ENCODE measurements at places on chromosomes 6 and 20.

GRCh38 chr6:54419885-54420284 is 111.6 kb downstream of the TINAG start:
- no peak for DNase-seq

- DNase-seq, result no peak
Observed at GRCh38 chr6:138159246-138159645, 2.5 kb upstream of the ARFGEF3 start.

GRCh38 chr6:80503660-80504059 is 397.2 kb downstream of the BCKDHB start:
- DNase-seq, result no peak

DNA sequence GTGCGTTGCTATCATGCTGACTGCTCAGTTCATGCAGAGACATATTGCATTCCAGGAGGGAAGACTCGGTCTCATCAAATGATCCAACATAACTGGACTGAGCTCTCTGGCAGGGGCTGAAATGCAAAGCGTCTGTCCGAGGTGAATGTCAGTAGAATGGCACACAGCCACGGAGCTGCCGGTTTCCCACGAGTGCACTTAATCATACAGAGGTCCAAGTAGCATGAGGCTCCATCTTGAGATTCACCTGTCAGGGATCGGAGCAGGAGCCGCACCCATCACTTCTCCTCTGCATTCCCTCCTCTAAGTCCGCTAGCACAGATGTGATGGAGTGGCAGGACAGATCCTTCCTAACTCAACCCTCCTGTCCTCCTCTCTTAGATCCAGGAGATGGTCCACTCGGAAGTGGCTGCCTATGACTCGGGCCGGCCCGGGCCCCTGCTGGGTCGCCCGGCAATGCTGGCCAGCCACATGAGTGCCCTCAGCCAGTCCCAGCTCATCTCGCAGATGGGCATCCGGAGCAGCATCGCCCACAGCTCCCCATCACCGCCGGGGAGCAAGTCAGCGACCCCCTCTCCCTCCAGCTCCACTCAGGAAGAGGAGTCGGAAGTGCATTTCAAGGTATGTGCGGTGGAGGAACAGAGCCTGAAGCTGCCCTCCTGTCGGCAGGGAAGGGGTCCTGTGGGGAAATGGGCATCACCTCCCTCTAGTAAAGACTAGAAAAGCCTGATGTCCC is 135.9 kb downstream of the JPH2 start:
- DNase-seq, result no peak

GRCh38 chr20:54345301-54345724 is 130.1 kb upstream of the DOK5 start:
- no peak for DNase-seq

- no peak for DNase-seq
Observed at GRCh38 chr6:106546691-106547414, 82.4 kb downstream of the RTN4IP1 start.

DNA sequence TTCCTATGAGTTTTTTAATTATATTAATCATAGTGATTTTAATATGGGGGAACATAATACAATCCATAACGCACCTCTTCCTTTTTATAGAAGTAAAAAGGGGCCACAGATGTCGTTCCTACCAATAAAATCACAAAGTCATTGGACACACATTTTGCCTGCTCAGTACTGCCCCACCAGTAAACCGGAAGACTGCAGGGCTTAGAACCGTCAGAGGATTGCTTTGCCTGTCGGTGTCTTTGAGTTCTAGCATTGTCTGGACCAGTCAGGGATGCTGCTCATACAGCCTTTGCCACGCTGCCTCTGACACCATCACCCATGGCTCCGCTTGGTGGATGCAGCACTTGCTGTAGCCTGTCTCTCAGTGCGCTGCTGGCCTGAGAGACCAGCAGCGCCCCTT is 853.6 kb downstream of the C6orf118 start:
- no peak for DNase-seq

- no peak for DNase-seq
Observed at GRCh38 chr6:3077430-3077829, 9.1 kb downstream of the RIPK1 start.

DNA sequence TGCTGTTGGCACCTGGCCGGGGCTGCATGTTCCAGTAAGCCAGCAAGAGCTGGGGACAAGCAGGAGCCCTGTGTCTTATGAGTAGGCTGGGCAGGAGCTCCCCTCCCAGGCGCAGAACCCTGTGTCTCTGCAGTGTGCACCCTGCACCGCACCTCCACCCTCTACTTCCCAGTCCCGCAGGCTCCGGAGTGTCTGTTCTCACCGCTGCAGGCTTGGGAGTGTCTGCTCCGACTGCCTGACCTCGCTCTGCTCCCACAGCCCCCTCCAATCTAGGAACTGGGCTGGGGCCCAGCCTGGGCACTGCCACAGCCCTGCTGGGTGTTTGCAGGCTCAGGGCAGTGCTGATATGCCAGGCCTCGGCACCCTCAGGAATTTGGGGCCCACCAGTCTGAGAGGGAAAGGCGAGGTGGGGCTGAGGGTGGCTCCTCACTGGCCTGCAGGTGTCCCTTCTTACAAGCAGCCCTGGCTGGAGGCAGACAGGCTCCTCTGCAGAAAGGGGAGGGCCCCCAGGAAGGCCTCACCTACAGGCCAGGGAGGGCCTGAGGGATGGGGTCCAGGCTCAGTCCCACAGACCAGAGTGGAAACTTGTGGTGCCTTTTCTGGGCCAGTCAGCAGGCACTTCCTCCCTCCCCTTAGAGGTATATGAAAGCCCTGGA is 871.6 kb upstream of the GJE1 start:
- DNase-seq, result no peak

DNA sequence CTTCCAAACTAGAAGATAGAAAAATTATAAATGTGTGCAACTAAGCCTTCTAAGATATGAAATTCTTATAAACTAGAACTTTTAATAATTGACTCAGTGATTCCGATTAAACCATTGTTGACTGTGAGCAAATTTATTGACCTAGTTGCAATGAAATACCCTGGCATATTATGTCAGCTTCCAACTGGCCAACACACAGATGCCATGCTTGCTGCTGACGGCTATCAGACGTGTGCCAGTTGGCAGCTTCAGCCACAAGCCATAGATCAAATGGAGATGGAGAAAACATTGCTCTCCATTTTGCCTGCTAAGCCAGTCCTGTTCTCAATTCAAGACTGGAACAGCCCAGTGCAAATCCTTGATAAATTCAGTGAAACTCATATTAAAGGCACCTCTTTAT is 101.7 kb upstream of the HDGFL1 start:
- no peak for DNase-seq

- no peak for DNase-seq
Observed at GRCh38 chr6:35185302-35185681, 28.5 kb upstream of the SCUBE3 start.

GRCh38 chr6:163352011-163352685 is 62.4 kb upstream of the QKI start:
- no peak for DNase-seq

DNA sequence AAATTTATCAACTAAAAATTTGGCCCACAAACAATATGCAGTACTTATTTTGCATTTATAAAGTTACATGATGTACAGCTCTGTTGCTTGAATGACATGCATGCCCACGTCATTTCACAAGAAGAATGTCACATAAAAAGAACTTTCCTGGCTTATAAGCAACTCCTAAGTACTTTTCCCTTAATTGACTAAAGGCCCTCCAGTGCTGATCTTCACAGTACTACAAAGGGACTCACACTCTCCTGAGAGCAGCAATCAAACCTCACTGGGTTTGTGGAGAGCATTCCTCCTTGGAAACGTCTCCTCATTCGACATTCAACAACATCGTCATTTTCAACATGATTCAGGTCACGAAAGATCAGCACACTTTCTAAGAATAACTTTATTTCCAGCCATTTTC is 111.1 kb downstream of the IPCEF1 start:
- no peak for DNase-seq

DNA sequence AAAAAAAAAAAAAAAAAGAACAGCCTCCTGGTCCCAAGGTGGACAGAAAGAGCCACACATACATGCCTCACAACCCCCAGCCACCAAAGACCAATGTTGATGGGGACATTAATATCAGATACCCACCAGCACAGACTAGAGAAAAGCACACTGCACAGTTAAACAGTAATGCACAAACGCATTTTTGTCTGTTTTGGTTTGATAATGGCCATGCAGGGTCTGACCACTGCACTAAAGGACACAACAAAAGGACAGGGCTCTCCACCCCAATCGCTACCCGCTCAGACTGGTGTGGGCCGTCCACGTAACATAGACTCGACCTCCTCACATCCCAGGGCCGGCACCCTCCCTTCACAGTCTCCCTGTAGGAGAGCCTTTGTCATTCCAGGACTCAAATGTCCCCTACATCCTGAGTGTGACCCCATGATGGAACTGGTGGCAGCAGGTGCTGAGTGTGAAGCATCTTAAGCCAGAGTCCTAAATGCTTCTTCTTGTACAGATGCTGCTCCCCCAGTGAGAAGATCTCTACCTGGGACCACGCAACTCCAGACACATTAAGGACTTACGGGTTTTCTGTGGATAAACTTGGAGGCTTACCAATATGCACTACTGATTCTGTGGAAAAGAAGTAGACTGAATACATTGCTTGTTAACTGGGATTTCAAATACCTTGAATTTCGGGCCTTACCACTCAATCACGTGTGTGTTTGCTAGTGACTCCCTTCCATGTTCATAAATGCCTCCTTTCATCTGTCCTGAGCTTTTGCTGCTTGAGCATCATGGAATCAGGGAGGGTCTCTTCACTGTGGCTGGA is 28.0 kb downstream of the RRBP1 start:
- DNase-seq, result no peak

GRCh38 chr6:32761548-32761947 is 1.8 kb downstream of the HLA-DQB2 start:
- DNase-seq, result no peak

DNA sequence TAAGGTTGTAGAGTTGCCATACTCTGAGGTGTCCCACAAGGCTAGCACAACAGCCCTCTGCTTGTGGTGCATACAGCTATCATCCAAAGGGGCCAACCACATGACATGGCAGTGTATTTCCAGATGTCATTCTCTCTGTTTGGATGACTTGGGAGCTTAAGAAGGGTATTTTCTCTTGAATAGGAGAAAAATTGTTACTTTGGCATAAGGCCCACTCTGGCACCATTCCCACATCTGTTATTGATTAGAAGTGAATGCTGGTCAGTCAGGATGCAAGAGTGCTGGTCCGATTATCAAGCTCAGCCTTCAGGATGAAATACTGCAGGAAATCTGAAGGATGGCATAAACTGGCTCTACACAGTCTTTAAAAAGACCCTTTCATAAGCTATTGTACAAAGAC is 83.6 kb upstream of the C20orf144 start:
- DNase-seq, result no peak

Measured in stimulated activated CD4-positive, alpha-beta T cell treated with anti-CD3 and anti-CD28 coated beads, Interleukin-1b, Interleukin-23, amount 100 ng/mL, for 24 hours (primary cell).